Thyroid gland (tissue), 4 donors: ENCODE measurements at places on chromosomes 16 and 17. TPM values are rescaled to one million over a fixed set of nuclear protein-coding genes. Genes with fewer than 3 reads are reported as not detected.
A peak's percentile ranks its signal among the peaks of the same experiment; 100 is the strongest.

GRCh38 chr17:31609996-31610910 lies 218.8 kb downstream of the RAB11FIP4 start:
- no peak overlapping the region for H3K4me3 ChIP-seq
- no peak for DNase-seq
- no peak overlapping the region for H3K27ac ChIP-seq

- H3K36me3 ChIP-seq = no peaks in the 10 kb centered on the region
- H3K27ac ChIP-seq = no peak overlapping the region
- no peak overlapping the region for H3K4me3 ChIP-seq
- no peaks in the 10 kb centered on the region for H3K27me3 ChIP-seq
- no peaks in the 10 kb centered on the region for H3K4me1 ChIP-seq
These were observed 2.7 kb upstream of the CES1 start for GRCh38 chr16:55835581-55835980.

GRCh38 chr17:8719291-8720246 lies 25.1 kb downstream of the CCDC42 start:
- H3K36me3 ChIP-seq = no peaks in the 10 kb centered on the region
- H3K4me1 ChIP-seq = no peaks in the 10 kb centered on the region
- H3K4me3 ChIP-seq = no peak overlapping the region
- H3K27me3 ChIP-seq = no peaks in the 10 kb centered on the region
- DNase-seq = no peak

DNA sequence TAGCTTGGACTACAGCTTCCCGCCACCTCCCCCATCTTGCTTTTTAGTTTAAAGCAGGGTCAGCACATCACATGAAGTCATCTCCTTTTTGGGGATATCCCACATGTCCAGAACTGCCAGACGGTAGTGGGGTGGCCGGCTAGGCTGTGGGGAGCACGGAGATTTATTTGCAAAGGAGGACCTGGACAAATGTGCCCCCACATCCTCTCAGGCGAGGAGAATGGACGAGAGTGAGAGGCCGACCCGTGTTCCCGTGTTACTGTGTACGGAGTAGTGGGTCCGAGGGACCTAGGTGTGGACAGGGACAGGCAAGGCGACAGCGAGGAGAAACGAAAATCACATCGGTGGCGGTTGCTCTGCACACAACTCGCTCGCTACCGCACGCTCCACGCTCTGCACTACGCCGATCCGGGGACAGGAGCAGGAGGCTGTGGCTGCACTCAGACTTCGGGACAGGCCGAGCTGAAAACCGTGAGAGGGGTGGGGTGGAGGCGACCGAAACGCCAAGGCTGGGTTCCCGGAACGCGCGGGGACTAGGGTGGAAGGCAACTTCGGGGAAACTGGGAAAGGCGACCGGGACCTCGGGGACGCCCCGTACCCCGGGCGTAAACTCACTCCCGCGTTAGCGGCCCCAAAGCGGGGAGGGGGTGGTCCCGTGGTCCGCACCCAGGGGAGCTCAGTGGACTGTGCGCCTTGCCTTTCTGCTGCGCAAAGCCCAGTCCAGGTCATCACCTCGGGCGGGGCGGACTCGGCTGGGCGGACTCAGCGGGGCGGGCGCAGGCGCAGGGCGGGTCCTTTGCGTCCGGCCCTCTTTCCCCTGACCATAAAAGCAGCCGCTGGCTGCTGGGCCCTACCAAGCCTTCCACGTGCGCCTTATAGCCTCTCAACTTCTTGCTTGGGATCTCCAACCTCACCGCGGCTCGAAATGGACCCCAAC lies at the start of gene MT1A:
Gene MT1A, plus strand, starts transcription at position 853 of the 937 bp plus-strand sequence. Its CDS starts 73 bp downstream, at position 926.
- H3K27me3 ChIP-seq = peaks cover 4% of the 10 kb centered on the region
- H3K36me3 ChIP-seq = no peaks in the 10 kb centered on the region
- H3K27ac ChIP-seq = peak within 1 kb of the TSS; percentile 43
- peaks cover 20% of the 10 kb centered on the region for H3K4me1 ChIP-seq

GRCh38 chr17:55521186-55521585 lies 9.9 kb upstream of the SMIM36 start:
- H3K4me1 ChIP-seq = no peaks in the 10 kb centered on the region
- H3K27ac ChIP-seq = no peak overlapping the region
- H3K36me3 ChIP-seq = no peaks in the 10 kb centered on the region
- DNase-seq = no peak
- H3K27me3 ChIP-seq = no peaks in the 10 kb centered on the region
- no peak overlapping the region for H3K4me3 ChIP-seq

DNA sequence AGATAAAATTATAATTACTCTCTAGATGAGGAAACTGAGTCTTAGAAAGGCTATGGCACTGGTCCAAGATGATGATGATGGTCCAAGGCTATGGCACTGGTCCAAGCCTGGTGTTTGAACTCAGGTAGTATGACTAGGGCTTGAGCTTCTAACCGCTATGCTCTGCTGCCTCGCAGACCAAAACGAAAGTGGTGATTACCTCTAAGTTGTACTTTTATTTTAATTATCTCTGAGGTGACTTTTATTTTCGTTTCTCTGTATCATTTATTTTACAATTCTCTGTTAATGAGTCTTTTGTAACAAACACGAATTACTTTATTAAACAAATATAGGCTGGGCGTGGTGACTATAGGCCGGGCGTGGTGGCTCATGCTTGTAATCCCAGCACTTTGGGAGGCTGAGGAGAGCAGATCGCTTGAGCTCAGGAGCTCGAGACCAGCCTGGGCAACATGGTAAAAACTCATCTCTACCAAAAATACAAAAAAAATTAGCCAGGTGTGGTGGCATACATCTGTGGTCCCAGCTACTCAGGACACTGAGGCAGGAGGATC lies 5.6 kb downstream of the REXO5 start:
- no peak for DNase-seq

DNA sequence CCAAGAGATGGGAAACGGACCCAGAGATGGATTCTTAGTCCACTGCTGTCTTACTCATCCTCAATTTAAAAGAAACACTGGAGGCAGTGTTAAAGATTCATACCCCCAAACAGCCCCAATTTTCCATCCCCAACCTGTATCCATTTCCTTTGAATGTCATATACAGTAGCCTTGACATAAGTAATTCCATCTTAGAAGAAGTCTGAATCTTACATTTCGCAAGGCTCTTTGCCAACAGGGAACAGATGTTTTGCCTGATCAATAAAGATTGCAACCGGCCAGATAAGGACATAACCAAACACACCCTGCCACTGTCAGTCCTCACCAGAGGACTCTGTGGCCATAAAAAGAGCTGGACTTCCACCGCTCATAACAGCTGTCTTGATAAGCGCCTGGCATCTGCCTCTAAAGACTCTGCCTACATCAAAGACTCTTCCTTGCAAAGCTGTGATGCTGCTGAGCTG lies 59.0 kb upstream of the MED9 start:
- DNase-seq = no peak
- H3K4me3 ChIP-seq = no peak overlapping the region
- peaks cover 59% of the 10 kb centered on the region for H3K4me1 ChIP-seq
- H3K36me3 ChIP-seq = no peaks in the 10 kb centered on the region
- no peaks in the 10 kb centered on the region for H3K27me3 ChIP-seq

GRCh38 chr17:78889531-78889930 lies 13.5 kb downstream of the CEP295NL start:
- peaks cover 1% of the 10 kb centered on the region for H3K4me1 ChIP-seq
- H3K27me3 ChIP-seq = no peaks in the 10 kb centered on the region
- H3K36me3 ChIP-seq = no peaks in the 10 kb centered on the region
- H3K27ac ChIP-seq = no peak overlapping the region
- DNase-seq = no peak

DNA sequence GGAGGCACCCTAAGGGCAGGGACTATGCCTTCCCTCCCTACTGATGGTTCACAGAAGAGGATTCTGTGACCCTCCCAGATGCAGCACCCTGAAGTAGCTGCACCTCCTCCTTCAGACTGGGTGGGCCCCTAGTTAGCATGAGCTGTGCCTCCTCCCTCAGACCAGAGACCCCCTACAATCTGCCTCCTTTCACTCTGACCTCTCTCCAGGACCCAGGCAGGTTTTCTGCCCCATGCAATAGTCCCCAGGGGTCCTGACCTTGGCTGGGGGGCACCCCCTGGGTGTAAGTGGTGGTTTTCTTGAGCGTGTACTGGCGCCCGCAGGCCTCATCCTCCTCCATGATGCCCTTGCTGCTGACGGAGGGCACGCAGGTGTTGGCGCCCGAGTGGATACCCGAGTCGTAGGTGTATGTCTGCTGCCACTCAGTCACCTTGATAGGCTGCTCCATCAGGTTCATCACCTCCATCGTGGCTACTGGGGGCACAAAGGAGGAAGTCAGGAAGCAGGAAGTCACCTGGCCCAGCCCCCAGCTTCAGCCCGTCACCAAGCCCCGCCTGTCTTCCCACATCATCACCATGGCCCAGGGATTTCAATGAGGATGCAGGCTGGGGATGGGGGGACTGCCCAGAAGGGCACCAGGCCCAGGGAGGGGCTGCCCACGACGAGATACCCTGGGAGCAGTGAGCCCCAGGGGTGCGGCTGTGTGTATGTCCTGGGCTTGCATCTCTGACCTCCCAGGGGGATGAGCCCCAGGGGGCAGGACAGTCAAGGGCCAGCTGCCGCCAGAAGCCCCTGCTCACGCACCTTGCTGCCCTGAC lies 14.9 kb downstream of the JUP start:
- no peak for DNase-seq
- H3K36me3 ChIP-seq = peaks cover 43% of the 10 kb centered on the region
- H3K27ac ChIP-seq = peak overlapping the region; percentile 33
- H3K4me1 ChIP-seq = peaks cover 49% of the 10 kb centered on the region
- H3K4me3 ChIP-seq = no peak overlapping the region
- no peaks in the 10 kb centered on the region for H3K27me3 ChIP-seq

DNA sequence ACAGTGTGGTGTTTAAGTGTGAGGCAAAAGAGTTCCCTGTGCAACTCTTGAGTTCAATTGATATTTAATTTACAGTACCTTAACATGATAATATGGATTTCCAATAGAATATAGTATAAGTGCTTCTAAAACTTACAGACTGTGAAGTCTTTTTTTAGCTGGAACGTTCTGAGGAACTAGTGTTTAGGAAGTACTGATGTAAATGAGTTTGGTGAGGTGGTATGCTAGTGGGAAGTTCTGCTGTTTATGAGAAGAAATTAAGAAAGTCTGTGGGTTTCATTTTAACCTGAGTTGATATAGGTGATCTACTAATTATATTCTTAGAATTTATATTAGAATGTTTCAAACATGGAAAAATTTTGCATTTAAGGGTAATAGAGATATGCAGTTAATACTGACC lies 32.0 kb downstream of the PTRH2 start:
- peaks cover 42% of the 10 kb centered on the region for H3K36me3 ChIP-seq
- H3K4me3 ChIP-seq = no peak overlapping the region
- DNase-seq = no peak
- H3K4me1 ChIP-seq = peaks cover 25% of the 10 kb centered on the region
- no peaks in the 10 kb centered on the region for H3K27me3 ChIP-seq
- no peak overlapping the region for H3K27ac ChIP-seq

- no peak overlapping the region for H3K27ac ChIP-seq
- H3K4me3 ChIP-seq = peak overlapping the region; percentile 35
- no peaks in the 10 kb centered on the region for H3K27me3 ChIP-seq
- no peaks in the 10 kb centered on the region for H3K36me3 ChIP-seq
- H3K4me1 ChIP-seq = peaks cover 4% of the 10 kb centered on the region
- peak; percentile 82 for DNase-seq
These were observed 135.4 kb downstream of the KCNJ12 start for GRCh38 chr17:21511363-21512195.

DNA sequence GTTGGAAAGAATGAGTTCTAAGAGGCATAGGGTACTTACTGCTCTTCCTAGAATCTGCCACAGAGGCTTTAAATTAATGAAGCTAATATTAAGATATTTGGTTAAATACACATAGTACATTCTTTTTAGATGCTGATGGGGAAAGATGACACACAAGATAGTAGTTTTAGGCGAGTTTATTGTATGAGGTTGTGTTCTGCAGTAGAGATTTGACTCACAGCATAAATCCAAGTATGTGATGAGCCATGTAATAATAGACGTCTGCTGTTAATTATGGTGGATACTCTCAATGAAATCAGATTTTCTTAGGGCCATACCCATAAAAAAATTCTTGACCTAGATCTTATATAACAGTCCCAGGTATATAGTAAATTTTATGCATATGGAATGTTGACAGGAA lies 8.0 kb downstream of the TNRC6C start:
- H3K27ac ChIP-seq = no peak overlapping the region
- DNase-seq = no peak
- no peaks in the 10 kb centered on the region for H3K27me3 ChIP-seq
- H3K4me1 ChIP-seq = peaks cover 15% of the 10 kb centered on the region
- no peak overlapping the region for H3K4me3 ChIP-seq

- no peaks in the 10 kb centered on the region for H3K36me3 ChIP-seq
- DNase-seq = no peak
- peaks cover 15% of the 10 kb centered on the region for H3K4me1 ChIP-seq
- H3K27me3 ChIP-seq = no peaks in the 10 kb centered on the region
These were observed 44.0 kb downstream of the IRX6 start for GRCh38 chr16:55367866-55368603.

- peak overlapping the region; percentile 44 for H3K27ac ChIP-seq
- H3K27me3 ChIP-seq = no peaks in the 10 kb centered on the region
- peaks cover 30% of the 10 kb centered on the region for H3K4me1 ChIP-seq
- no peak overlapping the region for H3K4me3 ChIP-seq
- no peaks in the 10 kb centered on the region for H3K36me3 ChIP-seq
These were observed 28.7 kb downstream of the ARL4D start for GRCh38 chr17:43427362-43428043.

GRCh38 chr17:82835122-82835521 lies 4.7 kb downstream of the ZNF750 start:
- no peak for DNase-seq
- H3K27me3 ChIP-seq = no peaks in the 10 kb centered on the region
- H3K4me3 ChIP-seq = no peak overlapping the region
- no peaks in the 10 kb centered on the region for H3K36me3 ChIP-seq
- H3K27ac ChIP-seq = no peak overlapping the region

- no peak for DNase-seq
- H3K27ac ChIP-seq = no peak overlapping the region
- no peak overlapping the region for H3K4me3 ChIP-seq
- no peaks in the 10 kb centered on the region for H3K4me1 ChIP-seq
These were observed 87.8 kb downstream of the CRISPLD2 start for GRCh38 chr16:84907575-84907974.

- H3K4me1 ChIP-seq = peaks cover 54% of the 10 kb centered on the region
- no peak overlapping the region for H3K4me3 ChIP-seq
- no peaks in the 10 kb centered on the region for H3K27me3 ChIP-seq
- H3K36me3 ChIP-seq = peaks cover 13% of the 10 kb centered on the region
These were observed 4.3 kb downstream of the VAMP2 start for GRCh38 chr17:8158267-8159031.

- H3K27ac ChIP-seq = peak overlapping the region; percentile 18
- H3K4me1 ChIP-seq = no peaks in the 10 kb centered on the region
- DNase-seq = no peak
These were observed 140.7 kb downstream of the KATNIP start for GRCh38 chr16:27690608-27691007.

GRCh38 chr16:62741692-62742091 lies 705.5 kb upstream of the CDH8 start:
- no peaks in the 10 kb centered on the region for H3K36me3 ChIP-seq
- H3K27ac ChIP-seq = no peak overlapping the region
- no peak for DNase-seq
- H3K27me3 ChIP-seq = no peaks in the 10 kb centered on the region

The KCNH4 gene
- not detected for total RNA-seq

The G6PC3 gene
- 58.1 TPM for total RNA-seq

The MT1G gene
- total RNA-seq = 410 TPM

The CLEC18B gene
- not detected for total RNA-seq

The LPO gene
- not detected for total RNA-seq

The CPHXL2 gene
- total RNA-seq = not detected

The C17orf50 gene
- 0.40 TPM for total RNA-seq

The HSPB9 gene
- 0.33 TPM for total RNA-seq

The KRTAP29-1 gene
- total RNA-seq = not detected
